ENCODE measurements at places on chromosomes 1 and 21.

- peak; percentile 47 for DNase-seq
Observed at GRCh38 chr21:45404730-45405270, at the start of gene COL18A1. Gene COL18A1, plus strand, starts transcription at chr21:45405165. Its CDS starts 66 bp downstream, at chr21:45405231.

- no peak for DNase-seq
Observed at GRCh38 chr1:241702442-241703373, 50.6 kb downstream of the WDR64 start.

- DNase-seq: peak; percentile 94
Observed at GRCh38 chr1:941588-942383, 17.3 kb downstream of the NOC2L start.

- DNase-seq: no peak
Observed at GRCh38 chr1:171530676-171531075, 45.3 kb downstream of the PRRC2C start.

DNA sequence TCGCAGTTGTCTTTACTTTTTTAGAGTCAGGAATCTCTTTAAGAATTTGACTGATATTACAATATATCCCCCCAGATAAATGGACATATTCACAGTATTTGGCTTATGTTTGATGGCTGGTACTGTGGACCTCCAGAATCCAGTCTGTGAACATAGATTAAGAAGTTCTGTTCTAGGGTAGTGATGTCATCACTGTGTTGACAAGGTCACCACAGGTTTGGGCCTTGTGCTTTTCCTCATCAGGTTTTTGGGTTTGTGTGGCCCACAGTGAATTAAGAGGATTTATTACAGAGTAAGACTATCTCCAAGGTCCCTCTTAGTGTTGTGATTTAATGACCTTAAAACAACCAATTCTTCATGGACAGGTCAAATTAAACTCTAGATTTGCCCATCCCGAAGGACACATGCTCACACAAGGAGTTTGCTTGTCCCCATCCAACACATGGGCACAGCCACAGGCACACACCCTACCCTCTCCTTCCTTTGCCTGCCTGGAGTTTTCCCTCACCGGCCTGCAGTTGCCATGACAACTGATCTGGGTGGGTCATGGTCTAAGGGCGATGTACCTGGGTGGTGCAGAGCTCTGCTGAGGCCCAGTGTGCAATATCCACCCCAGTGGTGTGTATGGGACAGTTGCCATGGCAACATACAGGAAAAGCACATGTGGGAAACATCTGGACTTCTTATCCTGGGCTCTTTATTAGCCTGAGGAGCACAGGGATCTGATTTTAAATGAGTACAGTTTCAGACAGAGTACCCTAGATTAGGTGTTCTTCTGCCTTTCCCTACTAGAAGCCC, 98.6 kb downstream of the NAV1 start:
- no peak for DNase-seq

Data from upper lobe of left lung (tissue), 6 donors.